ENCODE measurements at places on chromosomes 6 and 20.

- DNase-seq = no peak
These were observed 37.4 kb upstream of the TAGAP start for GRCh38 chr6:159082039-159082815.

- no peak for DNase-seq
These were observed 44.2 kb upstream of the ESR1 start for GRCh38 chr6:151763303-151763702.

DNA sequence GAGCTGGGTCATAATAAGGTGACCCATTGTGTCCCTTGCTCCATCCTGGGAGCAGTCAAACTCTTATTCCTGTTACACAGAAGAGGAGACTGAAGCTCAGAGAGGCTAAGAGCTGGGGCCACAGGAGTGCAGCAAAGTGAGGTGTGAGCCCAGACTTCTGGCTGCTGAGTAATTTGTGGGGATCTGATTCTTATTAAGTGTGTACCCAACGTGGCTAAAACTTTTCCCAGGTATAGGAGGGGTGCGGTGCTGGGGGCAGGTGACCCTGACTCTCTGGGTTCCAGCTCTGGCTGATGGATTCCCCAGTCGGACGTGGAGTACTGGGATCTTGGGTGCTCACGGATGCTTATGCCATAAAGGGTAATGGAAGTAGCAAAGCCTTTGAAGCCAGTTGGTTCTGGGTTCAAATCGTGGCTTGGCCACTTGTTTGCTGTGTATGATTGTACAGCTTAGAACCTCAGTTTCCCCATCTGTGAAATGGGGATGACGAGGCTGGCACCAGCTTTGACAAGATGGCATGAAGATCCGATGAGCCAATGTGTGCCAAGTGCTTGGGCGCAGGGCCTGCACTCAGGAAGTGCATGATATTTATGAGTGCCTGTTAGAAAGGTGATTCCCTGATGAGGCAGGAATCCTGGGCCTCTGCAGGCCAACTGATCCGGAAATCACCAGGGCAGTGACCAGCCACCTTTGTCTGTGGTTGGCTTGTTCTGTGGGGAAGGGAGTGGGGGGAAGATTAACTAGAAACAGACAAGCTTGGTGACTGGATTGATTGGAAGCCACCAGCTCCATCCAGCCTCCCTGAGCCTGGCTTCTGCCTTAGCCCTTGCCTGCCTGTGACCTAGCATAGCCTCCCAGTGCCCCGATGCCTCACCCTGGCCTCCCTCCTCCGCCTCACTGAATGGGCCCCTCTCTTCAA lies 6.0 kb downstream of the SRC start:
- no peak for DNase-seq

DNA sequence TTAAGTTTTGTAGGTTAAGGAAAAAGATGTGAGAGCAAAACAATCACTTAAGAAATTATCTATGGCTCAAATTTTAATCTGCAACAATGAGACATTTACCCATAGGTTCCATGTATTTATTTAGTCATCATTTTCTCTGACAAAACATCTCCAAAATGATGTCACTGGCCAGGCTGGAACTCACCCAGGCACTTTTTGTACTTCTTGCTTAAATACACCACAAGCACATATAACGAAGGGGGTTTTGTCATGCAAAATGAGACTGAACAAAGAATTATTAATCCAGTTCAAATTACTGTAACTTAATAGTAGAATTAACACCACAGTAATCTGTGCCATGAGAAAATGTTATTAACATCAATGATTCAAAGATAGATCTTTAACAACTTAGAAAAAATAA lies 200.5 kb downstream of the PTPRK start:
- DNase-seq = no peak

GRCh38 chr6:166541366-166541765 lies 45.1 kb downstream of the RAMACL start:
- DNase-seq = no peak

GRCh38 chr6:19569563-19569962 lies 267.6 kb upstream of the ID4 start:
- no peak for DNase-seq

- DNase-seq = no peak
These were observed 217.3 kb downstream of the LRFN2 start for GRCh38 chr6:40369891-40370290.

GRCh38 chr6:10403385-10404106 lies 11.3 kb downstream of the TFAP2A start:
- no peak for DNase-seq

DNA sequence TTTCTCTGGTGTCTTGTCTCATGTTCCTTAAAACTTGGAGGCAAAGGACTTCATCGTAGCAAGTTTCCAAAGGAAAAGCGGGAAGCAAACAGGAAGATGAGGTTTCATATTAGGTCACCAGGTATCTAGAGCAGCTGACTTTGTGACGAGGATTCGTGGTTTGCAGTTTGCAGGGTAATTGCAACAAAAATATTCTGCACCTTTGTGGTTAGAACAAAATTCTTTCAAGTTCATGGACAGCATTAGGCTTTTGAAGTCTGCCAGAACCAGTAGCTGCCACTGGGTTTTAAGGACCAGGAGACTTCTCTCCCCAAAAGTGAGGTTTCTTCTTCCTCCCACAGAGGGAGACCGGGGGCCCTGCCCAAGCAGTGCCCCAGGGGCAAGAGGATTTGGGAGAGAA lies 63.4 kb downstream of the RPP40 start:
- DNase-seq = no peak

DNA sequence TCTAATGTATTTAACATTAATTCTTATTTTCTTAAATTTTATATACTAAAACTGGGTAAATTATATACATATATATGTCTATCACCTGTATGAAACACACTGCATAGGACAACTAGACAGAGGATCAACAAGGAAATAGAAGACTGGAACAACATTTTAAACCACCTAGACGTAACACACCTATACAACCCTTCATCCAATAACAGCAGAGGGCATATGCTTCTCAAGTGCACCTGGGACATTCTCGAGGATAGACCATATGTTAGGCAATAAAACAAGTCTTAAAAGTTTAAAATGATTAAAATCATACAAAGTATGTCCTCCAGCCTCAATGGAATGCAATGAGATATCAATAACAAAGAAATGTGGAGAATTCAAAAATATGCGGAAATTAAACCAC lies 45.2 kb downstream of the RPP40 start:
- no peak for DNase-seq

- no peak for DNase-seq
These were observed 6.3 kb downstream of the ALDH8A1 start for GRCh38 chr6:134943522-134944111.

- no peak for DNase-seq
These were observed 7.4 kb downstream of the CPNE1 start for GRCh38 chr20:35657271-35657670.

- DNase-seq = no peak
These were observed 16.0 kb downstream of the ZBTB46 start for GRCh38 chr20:63814891-63815614.

- DNase-seq = no peak
These were observed 67.3 kb downstream of the LY86 start for GRCh38 chr6:6655805-6656251.

DNA sequence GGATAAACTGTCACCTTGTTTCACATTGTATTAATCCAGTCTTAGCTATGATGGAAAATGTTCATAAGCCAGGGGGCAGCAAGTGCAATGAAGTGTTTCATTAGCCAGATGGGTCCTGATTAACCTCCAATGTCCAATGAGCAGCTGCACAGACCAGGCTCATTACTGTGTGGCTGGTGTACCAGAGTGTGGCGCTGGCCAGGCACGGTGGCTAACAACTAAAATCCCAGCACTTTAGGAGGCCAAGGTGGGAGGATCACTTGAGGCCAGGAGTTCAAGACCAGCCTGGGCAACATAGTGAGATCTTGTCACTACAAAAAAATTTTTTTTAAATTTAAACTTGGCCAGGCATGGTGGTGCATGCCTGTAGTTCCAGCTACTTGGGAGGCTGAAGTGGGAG lies 201.7 kb upstream of the FOXQ1 start:
- no peak for DNase-seq

GRCh38 chr20:24001712-24002405 lies 13.3 kb upstream of the GGTLC1 start:
- no peak for DNase-seq

DNA sequence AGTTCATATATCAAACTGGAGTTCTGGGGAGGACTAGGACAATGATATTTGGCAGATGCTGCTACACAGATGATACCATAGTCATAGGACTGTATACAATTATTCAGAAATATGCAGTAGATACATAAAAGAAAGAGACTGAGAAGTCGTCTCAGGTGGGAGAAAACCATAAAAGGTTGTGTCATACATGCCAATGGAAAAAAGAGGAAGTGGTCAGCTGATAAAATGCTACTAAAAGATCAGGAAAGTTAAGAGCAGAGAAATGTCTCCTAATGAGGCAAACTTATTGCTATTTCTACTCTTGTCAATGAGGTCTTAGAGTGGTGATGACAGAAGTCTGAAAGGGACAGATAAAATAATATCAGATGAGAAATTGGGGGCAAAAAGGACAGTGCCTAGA lies 407.6 kb downstream of the COL12A1 start:
- no peak for DNase-seq

GRCh38 chr20:4135385-4136077 lies 120.2 kb upstream of the RNF24 start:
- DNase-seq = no peak

DNA sequence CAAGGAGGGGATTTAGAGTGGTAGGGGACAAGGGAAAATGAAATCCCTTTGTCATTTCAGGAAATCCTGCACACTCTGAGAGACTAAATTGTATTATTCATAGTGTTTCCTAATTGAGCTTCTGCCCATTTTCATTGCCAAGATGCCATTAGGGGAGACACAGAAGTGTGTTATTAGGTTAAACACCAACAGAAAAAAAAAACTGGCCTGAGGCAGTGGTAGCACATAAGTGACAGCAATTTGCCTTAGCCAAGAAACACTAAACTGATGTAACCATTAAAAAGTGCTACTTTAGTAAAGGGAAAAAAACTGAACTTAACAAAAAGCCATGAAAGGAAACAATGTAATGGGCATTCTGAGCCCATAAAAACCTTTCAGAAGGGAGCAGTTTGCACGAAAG lies 270.5 kb upstream of the PLN start:
- no peak for DNase-seq

GRCh38 chr6:44892579-44892978 lies 435.6 kb upstream of the RUNX2 start:
- no peak for DNase-seq

GRCh38 chr20:45944965-45945677 lies 10.6 kb downstream of the PCIF1 start:
- no peak for DNase-seq

- DNase-seq = no peak
These were observed 329.6 kb downstream of the GRIK2 start for GRCh38 chr6:101722991-101723579.

DNA sequence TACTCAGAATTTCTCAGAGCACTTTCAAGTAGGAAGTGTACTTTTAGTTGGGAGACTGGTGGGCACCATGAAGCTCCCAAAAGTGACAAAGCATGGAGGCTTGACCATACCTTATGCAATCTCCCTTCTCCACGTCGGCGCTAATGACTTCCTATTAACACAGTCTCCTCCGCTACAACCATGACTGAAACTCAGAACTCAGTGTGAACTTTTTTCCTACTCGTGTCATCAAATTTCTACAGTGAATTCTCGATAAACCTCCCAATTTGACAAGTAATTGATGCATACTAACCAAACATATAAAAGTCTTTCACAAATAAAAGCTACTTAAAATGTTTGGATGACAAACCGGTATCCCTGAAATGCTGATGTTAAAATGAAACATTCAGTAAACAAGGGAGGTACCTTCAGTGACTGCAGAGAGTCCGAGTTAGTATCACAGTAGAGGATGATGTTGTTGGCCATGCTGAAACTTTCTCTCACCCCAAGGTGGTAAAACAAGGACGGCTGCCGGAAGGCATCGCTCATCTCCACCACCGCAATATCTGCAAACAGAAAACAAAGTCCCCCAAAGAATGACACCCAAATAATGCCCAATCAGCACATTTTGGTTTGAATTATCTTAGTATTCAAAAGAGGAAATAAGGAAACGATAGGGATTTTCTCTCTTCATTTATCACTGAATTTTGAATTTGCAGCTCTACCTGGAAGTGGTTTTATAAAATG lies 72.1 kb downstream of the MAP3K5 start:
- DNase-seq = no peak

DNA sequence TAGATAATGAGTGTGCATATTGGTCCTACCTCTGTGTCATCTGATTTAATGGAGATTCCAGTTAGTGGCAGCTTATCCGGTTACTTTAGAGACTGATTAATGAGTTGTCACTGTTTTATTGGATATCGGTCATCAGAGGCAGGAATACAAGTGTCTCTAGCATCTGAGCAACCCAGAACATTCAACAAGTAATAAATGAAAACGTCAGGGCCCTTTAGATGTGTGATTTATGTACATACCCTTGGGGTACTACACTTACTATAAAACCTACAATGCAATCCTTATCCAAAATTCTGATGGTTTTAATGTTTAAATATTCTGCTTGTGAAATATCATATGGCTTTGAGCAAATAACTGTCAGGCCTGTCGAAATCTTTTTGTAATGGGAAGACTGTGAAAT lies 1117.9 kb upstream of the FLRT3 start:
- no peak for DNase-seq

GRCh38 chr6:16544521-16544920 lies 216.7 kb downstream of the ATXN1 start:
- no peak for DNase-seq

- DNase-seq = no peak
These were observed 350.8 kb upstream of the TSHZ2 start for GRCh38 chr20:52621401-52621800.

GRCh38 chr6:125512621-125513020 lies 210.9 kb upstream of the HDDC2 start:
- DNase-seq = no peak

DNA sequence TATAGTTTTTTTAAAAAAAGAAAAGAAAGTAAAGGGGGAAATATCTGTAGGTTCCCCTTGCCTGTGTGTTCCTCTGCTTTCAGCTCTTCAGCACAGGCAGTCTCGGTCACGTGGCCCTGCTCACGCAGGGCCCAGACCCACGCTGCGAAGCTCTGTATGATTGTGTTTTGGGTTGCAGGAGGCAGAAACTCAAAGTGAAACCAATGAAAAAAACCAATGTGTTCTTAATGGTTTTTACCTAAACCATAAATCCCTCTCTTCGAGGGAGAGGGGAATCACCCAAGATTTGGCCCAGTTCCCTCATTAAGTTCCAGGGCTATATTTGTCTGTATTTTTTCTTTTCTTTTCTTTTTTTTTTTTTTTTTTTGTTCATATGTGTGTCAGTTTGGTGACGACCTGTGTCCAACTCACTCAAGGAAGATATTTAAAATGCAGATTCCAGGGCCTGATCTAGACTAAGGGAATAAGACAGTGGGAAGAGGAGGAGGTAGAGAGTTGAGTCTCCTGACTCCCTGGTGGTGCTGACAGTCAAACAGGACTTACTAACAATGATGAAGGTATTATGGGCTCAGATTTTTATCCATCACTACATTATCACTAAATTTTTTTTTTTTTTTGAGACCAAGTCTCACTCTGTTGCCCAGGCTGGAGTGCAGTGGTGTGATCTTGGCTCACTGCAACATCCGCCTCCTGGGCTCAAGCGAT lies 33.8 kb upstream of the RREB1 start:
- peak; percentile 29 for DNase-seq

- no peak for DNase-seq
These were observed 104.9 kb upstream of the SLC22A23 start for GRCh38 chr6:3561725-3562124.

All from stimulated activated CD8-positive, alpha-beta memory T cell treated with anti-CD3 and anti-CD28 coated beads, Interleukin-4, amount 100 ng/mL, for 4 hours (primary cell).